Ascending aorta (tissue), 2 donors: ENCODE measurements at places on chromosomes 2 and 18. TPM values are rescaled to one million over a fixed set of nuclear protein-coding genes. Genes with fewer than 3 reads are reported as not detected.

GRCh38 chr2:131419441-131419840, 55.5 kb upstream of the RAB6D start:
- no peak overlapping the region for H3K4me3 ChIP-seq
- DNase-seq, result no peak
- no peak overlapping the region for H3K27ac ChIP-seq

GCA gene
- 45.1 TPM for total RNA-seq

ACTG2 gene
- total RNA-seq, result 134 TPM

- H3K4me3 ChIP-seq, result no peak overlapping the region
- H3K4me1 ChIP-seq, result peaks cover 4% of the 10 kb centered on the region
- no peak overlapping the region for H3K27ac ChIP-seq
- H3K27me3 ChIP-seq, result no peaks in the 10 kb centered on the region
- DNase-seq, result no peak
- H3K36me3 ChIP-seq, result no peaks in the 10 kb centered on the region
These were observed 25.5 kb upstream of the LRRC30 start for GRCh38 chr18:7205346-7205745.

SLC35G4 gene
- total RNA-seq, result not detected
